ENCODE measurements at places on chromosomes 4 and X.

DNA sequence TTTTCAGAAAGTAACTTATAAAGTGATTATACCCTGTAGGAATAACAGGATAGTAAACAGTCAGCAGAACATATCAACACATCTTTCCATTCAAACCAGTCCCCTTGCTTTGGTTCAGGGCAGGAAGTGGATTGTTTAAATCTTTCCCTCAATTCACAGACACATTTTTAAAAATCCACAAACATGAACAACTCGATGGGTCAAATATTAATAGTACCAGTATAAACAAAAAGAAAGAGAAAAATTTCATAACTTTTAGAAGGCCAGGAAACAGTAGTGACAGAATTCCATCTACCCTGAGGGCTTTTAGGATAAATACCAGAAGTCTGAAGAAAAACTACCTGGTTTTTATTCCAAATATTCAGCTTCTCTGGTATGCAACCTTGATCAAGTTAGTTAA is 1072.8 kb upstream of the PABPC4L start:
- DNase-seq, result no peak

DNA sequence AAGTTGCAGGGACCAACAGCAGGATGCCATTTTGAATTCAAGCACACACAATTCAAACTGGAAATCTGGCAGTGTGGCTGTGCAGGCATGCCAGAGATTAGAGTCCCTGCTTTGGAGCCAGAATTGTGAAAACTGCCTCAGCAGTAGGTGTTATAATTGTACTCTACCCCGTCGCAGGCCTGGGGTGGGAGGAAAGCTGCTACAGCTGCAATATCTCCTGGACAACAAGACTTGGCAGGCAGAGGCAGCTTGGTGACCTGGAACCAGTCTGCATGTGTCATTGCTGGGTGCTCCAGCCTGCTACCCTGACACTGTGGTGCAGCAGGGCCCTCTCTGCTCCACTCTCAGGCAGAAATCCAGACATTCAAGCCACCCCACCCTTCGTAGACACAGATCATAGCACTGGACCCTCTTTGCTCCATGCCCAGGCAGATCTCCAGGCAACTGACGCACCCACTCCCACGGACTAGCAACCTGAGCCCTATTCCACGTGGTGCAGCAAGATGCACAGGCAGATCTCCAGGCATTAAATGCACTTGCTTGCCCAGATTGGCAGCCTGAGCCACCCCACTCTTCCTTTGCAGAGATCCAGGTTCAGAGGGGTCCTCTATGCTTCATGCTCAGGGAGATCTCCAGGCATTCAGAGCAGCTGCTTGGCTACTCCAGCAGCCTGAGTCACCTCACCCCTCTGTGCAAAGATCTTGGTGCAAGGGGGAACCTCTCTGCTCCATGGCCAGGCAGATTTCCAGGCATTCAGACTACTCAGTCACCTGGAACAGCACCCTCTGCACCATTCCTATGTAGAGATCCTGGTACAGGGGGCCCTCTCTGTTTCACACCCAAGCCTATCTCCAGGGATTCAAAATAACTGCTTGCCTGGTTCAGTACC is 140.5 kb downstream of the LRBA start:
- DNase-seq, result no peak

GRCh38 chr4:85910985-85911384 is 436.0 kb downstream of the ARHGAP24 start:
- DNase-seq, result no peak

DNA sequence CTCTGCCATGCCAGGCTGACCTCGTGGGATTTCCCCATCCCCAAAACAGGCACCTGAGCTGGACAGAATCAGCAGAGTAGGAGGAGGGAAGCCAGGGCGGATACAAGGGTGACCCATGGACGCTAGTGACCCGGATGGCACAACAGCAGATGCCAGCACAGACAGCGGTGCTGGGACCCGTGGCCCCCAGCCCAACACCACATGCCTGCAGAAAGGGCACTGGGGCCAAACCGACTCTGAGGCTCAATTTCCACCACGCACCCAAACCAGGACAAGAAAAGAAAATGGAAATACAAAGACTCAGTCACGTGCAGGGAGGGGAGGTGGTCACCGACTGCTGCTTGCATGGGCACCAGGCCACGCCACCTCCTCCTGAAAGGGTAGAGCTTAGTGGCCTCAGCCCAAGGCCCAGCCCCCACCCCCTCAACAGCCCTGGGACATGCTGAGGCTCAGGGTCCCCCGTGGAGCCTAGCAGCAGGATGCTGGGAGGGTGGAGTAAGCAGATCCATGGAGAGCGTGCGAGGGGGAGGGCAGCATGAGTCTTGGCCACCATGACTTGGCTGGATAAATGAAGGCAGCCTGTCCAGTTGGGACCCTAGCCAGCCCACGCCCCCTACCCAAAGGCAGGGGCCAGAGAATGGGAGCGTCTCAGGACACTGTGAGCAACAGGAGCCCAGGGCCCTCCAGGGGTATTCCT is 47.7 kb downstream of the C4orf50 start:
- DNase-seq, result no peak

GRCh38 chr4:78254893-78255292 is 197.8 kb downstream of the FRAS1 start:
- no peak for DNase-seq

DNA sequence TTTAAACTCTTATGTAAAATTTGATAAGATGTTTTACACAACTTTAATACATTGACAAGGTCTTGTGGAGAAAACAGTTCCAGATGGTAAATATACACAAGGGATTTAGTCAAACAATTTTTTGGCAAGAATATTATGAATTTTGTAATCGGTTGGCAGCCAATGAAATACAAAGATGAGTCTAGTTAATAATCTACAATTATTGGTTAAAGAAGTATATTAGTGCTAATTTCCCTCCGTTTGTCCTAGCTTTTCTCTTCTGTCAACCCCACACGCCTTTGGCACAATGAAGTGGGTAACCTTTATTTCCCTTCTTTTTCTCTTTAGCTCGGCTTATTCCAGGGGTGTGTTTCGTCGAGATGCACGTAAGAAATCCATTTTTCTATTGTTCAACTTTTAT is at the start of gene ALB:
Gene ALB (plus strand): TSS at position 246 of the 400 bp plus-strand sequence. CDS start 41 bp downstream, at position 287.
- no peak for DNase-seq

DNA sequence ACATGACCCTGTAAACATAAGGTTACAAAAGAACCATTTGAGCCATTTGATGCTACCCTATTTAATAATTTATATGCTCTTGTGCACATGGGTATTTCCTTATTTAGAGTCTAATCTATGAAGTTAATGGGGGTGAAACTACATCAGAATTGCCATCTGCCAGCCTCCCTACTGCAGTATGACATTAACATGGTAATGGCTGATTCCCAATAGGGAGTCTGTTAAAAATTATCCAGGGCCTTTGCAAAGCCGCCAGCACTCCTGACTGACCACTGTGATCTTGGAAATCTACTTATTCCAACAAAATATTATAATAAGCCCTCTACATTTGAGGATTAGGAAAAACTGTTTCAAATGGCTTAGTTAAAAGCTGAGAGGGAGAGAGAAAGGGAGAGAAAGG is 153.7 kb downstream of the CLCN4 start:
- no peak for DNase-seq

GRCh38 chrX:103310555-103311398 is at the start of gene BEX2:
BEX2 (minus strand) TSS chrX:103310990; CDS start chrX:103309976, 1,014 bp downstream.
- peak; percentile 71 for DNase-seq

DNA sequence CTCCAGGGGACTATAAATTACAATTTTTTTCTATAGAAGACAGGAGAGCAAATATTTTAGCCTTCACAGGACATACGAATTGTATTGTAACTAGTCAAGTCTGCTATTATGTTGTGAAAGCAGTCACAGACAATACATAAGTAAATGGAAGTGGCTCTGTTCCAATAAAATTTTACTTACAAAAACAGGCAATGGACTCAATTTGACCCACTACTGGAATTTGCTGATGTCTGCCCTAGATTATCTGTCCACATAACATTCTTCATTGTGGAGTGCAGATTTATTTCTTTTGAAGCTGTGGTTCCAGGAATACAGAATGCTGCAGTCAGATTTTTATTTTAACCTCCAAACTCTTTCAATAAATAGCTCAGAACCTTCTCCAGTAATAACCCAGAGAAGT is 330.3 kb downstream of the PPP4R3C start:
- DNase-seq, result no peak

Measured in OCI-M1 (cell line).